ENCODE measurements at places on chromosomes 5 and 9. TPM values are rescaled to one million over a fixed set of nuclear protein-coding genes. Genes with fewer than 3 reads are reported as not detected.
A peak's percentile ranks its signal among the peaks of the same experiment; 100 is the strongest.

DNA sequence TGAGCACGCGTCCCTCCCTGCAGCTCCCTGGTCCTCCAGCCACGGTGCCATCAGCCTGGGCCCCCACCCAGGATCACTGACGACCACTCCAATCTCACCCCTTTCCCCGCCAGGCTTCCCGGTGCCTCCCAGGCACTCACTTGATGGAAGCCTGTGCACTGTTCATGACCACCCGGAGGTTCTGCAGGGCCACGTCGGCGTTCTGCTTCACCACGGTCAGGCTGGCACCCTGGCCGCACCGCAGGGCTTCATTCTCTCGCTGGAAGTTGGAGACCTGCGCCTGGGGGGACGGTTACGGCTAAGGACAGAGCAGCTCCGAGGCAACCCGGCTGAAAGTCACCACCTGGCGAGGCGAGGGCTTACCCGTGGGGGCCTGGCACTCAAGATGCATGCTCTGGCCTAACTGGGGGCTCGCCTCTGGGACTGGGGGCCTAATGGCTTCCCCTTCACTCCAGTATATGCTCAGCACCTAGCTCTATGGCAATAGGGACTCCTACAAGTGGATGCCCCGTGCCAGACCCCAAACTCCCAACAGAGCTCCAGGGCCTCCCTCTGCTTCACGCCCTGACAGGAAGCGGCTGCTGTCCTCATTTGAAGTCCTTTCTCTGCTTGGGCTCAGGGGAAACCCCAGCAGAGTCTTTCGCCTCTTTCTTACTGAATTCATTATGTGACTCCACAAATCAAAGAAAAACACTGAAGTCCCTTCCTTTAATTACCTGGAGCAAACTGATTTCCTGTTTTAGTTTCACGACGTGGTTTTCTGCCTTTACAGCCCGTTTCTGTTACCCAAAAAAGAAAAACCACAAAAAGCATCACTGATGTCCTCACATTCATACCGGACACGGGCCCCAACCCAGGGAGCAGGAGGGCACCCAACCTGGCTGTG, 4.2 kb upstream of the SNAPC4 start:
- no peaks in the 10 kb centered on the region for H3K27me3 ChIP-seq
- H3K27ac ChIP-seq = peak overlapping the region; percentile 89
- peak; percentile 71 for DNase-seq
- H3K4me3 ChIP-seq = peak overlapping the region; percentile 67
- peaks cover 58% of the 10 kb centered on the region for H3K36me3 ChIP-seq

GRCh38 chr5:29001666-29002065, 1963.3 kb upstream of the CDH9 start:
- no peak for DNase-seq
- H3K4me3 ChIP-seq = no peak overlapping the region
- H3K27ac ChIP-seq = no peak overlapping the region

SPINK5 gene
- total RNA-seq = not detected

DNA sequence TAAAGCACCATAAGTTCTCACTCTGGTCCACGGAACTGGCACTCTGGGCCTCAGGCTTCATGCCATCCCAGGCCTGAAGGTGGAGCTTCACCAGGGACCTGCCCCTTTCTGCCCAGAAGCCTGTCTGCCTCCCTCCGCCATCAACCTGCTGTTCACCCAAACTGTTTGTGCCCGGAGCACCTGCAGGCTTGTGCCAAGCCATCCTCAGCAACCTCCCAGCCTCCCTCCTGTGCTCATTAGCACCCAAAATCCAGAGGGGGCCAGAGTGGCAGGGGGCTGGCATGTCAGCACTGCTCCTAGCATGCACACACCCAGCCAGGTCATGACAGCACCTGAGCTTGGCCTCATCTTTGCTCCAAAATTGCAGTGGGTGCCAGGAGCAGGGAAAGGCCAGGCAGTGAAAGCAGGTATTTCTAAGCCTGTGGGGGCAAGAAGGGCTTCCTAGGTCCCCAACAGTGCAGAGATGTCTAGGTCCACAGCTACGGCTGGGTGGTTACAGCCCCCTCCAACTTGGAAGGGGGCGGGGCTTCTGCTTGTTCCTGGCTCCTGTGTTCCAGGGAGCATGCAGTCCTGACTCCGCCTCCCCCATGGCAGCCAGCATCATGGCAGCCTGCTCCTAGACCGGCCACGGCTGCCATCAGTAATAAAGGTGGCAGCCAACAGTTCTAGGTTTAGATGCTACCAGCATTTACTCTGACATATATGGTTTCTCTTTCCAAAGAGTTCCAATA, 85.1 kb downstream of the GIN1 start:
- peaks cover 9% of the 10 kb centered on the region for H3K36me3 ChIP-seq
- H3K4me1 ChIP-seq = no peaks in the 10 kb centered on the region
- H3K27ac ChIP-seq = no peak overlapping the region
- peaks cover 3% of the 10 kb centered on the region for H3K27me3 ChIP-seq
- H3K4me3 ChIP-seq = no peak overlapping the region

DNA sequence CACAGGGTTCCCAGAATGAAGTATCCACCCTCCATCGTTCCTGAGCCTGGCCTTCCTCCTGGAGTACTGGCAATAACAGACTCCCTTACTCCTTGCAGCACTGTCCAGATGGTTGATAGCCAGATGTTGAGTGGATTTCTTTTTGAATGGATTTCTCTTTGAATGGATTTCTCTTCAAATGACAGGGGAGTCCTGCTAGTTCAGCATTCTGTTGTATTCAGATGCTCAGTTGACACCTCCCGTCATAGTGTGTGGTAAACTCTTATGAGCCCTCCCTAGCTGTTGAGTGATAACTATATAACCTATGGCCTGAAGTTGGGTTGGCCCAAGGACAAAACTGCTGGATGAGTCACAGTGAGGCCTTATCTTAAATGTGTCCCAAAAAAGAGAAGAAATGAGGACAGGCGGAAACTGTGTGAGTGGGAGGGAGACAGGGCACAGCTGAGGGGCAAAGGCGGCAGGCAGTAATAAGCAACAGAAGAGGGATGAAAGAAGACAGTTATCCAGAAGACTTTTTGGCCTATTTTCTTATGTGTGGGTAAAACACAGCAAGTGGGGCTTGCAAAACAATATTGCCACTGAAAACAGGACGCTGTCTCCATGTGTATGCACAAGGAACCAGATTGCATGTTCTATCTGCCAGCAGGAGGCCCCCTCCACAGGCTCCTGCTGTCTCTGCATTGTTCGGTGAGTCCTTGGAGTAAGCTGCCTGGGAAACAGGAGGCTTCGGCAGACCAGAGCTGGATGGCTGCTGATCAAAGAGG, 209.5 kb upstream of the S1PR3 start:
- peaks cover 3% of the 10 kb centered on the region for H3K4me1 ChIP-seq
- DNase-seq = no peak
